ENCODE measurements at places on chromosomes 11 and 22.
A peak's percentile ranks its signal among the peaks of the same experiment; 100 is the strongest.

- no peak for DNase-seq
Measured at GRCh38 chr22:41963453-41964111, 5.7 kb upstream of the SEPTIN3 start.

DNA sequence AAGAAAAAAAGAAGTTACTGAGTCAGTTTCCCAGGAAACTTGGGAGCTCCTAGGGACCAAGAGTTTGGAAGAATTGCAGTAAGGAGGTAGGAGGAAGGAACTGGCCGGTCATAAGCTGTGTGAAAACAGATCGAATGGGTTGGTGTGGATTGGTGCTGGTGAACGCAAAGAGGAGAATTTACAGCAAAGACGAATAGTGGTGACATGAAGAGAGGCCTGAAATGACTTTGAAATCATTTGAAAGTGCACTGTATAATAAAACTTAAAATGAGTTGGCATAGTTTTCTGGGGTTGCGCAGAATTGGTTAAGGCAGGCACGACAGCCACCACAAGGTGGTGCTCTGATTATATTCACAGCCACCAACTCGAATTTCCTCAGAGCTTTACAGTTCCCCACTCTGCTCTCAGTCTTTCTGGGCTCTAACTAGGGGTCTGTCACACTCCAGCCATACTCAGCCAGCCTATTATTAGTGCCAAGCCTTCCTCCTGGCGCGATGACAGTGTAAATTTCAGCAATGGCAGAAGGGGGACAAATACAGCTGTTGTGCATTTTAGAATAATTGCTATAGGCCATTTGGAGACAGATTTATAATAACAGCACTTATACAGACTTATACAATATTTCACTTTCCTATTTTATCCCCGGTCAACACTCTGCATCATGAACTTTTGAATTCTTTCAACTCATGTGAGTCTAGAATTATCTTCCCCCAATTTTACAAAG is 8.3 kb upstream of the HTR3B start:
- DNase-seq = peak; percentile 34

DNA sequence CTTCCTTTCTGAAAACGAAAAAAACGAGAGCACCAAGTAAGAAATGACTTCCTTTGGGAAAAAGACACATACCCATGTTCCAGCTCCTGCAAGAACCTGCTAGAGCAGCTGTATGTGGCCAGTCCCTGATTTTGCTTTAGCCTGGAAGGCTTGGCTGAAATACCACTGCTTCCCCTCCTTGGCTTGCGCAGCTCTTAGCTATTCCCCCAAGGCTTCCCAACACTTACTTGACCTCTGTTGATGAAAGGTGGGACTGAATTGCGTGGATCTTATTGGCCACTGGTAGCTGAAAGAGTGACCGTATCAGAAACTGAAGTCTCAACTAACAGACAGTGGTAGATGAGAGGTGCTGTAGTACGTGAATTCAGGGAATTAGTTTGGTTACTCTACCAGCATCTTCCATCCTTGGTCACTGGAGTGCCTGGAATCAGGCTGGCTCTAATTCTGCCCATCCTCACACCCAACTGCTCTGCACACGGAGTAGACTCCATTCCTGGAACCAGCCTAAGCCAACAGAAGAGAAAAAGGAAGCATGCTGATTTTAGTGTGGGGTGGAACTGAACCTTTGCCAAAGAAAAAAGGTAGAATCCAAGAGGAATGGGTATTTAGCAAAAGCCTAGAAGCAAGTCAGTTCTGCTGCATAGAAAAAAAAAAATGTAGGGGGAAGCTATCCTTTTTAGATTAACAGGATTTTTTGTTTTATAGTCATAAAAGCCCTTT is 73.8 kb upstream of the CRTAM start:
- DNase-seq = no peak

GRCh38 chr11:6682591-6682935 is 577 bp downstream of the MRPL17 start:
- no peak for DNase-seq

GRCh38 chr22:50572965-50573364 is 5.3 kb downstream of the CPT1B start:
- DNase-seq = no peak

DNA sequence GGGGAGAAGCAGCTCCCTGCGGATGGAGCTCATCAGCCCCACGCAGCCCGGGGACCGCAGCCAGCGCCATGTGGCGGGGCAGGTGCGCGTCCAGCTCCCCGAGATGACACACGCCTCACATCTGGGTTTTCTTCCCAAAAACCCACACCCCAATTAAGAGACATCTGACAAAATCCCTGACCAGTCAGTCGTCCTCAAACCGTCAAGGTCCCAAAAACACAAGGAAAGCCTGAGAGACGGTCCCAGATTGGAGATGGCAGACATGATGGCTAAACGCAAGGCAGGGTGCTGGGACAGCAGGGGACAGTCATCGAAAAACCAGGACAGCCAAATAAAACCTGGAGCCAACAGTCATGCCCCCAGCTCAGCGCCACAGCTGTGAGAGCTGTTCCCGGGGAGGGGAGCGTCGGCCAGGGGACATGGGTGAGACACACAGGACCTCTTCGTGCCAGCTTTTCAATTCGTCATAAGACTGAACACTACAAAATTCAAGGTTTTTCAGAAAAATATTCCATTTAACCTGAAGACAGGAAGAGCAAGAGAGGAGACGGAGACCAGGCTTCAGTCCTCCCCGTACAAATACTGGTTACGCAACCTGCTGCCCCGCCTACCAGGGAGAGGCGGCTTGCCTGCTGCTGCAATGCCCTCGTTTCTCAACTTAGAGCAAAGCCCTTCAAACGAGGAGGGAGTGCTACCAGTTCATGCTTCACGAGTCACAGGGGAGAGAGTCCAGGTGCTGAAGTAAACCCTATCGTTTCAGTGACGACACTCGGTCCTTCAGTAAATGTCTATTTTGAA is 10.5 kb downstream of the TOLLIP start:
- peak; percentile 20 for DNase-seq

DNA sequence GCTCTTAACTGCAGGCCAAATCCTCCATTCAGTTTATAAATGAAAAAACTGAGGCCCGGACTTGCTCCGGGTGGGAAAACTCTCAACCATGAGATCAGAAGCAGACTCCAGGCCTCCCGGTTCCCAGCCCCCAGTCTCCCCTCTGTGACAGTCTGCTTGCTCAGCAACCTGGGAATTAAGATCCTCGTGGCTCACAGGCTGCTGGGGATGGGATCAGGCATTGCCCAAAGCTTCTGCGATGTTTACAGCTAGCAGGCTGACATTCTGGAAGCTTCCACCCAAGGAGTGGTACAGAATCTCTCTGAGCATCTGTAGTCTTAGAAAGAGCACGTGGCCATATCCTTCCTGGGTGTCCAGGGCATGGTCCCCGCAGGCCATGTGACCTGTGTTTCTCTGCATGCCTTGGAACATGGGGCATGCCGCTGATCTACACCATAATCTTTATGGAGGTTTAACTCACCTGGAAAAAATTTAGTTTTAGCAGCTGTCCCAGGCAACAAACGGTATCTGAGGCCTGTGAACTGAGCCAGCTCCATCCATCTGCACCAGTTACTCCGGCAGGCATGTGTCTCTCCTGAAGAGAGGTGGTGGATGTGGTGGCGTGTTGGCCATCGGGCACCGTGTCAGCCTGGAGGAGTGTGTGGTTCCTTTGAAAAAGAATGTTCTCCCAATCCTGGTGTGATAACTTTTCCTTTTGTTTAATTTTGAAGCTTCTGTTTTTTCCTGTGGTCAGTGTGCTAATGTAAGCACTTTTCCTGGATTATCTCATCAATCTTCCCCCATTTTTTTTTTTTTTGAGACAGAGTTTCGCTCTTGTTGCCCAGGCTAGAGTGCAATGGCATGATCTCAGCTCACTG is 7.9 kb downstream of the FBLN1 start:
- DNase-seq = peak; percentile 21

DNA sequence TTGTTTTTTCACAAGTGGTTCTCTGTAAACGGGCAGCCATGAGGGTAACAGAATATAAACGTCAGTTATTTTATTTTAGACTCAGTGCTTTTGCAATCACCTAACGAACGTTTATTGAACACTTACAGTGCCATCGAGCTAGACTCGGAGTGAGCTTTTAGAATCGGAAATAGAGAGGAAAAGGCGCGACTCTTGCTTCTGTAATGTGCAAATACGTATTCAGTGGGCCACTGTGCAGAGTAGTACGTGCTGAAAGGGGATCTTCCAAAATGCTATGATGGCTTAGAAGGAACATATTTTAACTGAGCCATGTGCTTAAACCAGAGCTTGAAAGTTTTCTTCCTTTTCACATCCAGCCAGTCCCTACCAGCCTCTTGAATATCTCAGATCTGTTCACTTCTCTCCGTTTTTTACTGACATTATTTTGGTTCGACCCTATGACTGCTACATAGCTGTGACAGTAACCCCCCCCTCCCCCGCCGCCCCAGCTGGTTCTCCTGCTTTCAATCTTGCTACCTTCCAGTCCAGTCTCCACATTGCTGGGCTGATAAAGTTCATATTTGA is 468 bp downstream of the DDIAS start:
- no peak for DNase-seq

- DNase-seq = peak; percentile 64
Measured at GRCh38 chr11:17014833-17015626, 816 bp upstream of the PLEKHA7 start.

- DNase-seq = no peak
Measured at GRCh38 chr11:34205326-34206035, 100.1 kb downstream of the NAT10 start.

DNA sequence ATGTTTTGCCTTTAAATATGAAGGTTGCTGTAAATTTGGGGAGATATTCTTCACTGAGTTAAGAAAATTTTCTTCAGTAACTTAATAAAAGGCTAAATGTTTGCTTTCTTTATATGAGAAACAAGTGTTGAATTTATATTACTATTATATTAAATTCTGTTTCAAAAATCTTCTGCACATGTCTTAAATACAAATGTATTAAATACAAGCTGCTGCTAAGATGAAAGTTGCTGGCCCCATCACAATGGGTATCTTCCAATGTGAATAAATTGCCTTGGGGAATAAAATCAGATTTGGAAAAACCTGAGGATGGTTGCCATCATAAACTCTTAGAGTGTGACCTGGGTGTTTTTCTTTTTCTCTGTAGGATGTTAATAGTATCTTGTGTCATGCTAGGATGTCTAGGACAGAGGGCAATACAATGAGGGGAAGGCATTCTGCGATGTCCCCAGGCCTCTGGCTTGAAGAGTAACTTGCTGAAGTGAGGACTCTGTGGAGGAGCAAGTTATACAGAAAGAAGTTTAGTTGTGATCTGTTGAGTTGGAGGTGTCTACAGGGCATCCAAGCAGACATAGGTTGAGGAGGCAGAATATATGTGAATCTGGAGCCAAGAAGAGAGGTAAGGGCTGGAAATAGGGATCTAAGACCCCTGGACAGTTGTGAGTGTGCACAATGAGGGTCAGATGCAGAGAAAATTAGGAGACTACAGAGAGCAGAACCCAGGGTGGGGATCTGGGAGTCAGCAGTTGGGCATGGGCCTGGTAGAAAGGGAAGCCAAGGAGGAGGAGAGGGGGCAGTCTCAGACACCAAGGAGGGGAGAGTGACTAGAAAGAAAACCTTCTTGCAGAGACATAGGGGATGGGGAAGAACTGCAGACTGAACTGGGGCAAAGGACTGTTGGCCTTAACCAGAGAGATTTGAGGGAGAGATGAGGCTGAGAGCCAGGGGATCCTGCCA is 4.8 kb downstream of the IGLL5 start:
- DNase-seq = no peak

GRCh38 chr11:73866586-73866996 is 10.1 kb downstream of the COA4 start:
- DNase-seq = peak; percentile 98

- peak; percentile 74 for DNase-seq
Measured at GRCh38 chr11:111978028-111978771, 41.1 kb downstream of the DIXDC1 start.

DNA sequence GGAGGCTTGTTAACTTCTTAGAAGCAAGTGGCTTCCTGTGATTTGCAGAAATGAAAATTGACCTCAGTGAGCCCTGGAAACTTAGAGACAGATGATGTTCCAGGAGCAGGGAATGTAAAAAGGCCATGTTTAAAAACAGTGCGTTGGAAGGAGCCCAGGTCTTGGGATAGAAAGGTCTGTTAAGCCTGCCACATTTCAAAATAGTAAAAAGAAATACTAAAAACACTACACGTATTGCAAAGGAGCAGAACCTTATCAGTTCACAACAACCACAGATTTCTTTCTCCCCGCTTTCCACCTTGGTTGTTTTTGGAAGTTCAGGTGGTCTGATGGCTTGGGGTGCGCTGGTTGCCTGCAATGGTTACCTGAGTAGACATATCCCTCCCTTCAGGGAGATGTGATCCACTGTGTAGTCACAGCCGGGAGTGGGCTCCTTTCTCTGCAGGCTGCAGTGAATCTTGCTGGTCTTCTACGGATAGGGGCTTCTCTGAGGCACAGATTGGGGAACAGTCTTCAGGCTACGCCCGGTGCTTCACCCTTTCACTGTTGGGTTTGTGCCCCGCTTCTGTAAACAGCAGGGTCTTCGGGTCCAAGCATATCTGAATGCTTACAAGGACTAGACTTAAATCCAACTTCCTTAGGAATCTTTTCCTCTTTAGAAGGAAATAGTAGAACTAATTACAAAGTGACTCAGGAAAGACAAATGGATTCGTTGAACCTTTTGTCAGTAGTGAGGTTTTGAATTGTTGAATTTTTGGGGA is 1.9 kb downstream of the TEAD1 start:
- peak; percentile 48 for DNase-seq

DNA sequence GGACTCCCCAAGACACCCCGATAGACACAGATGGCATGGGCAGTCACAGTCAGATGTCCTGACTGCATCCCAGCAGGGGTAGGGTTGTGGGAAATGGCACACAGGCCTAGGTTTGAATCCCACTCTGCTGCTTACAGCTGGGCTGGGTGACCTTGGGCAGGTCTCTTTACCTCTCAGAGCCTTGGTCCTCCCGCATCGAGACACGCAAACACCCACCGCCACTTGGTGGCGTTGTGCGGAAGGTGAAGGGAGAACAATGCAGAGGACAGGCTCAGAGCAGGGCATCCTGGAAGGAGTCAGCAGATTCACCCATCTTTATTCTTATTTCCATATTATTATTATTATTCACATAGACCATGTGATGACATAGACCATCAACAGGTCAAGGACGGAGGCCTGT is 140.5 kb downstream of the MIAT start:
- DNase-seq = no peak

GRCh38 chr11:61626580-61627380 is 45.9 kb upstream of the SYT7 start:
- no peak for DNase-seq

DNA sequence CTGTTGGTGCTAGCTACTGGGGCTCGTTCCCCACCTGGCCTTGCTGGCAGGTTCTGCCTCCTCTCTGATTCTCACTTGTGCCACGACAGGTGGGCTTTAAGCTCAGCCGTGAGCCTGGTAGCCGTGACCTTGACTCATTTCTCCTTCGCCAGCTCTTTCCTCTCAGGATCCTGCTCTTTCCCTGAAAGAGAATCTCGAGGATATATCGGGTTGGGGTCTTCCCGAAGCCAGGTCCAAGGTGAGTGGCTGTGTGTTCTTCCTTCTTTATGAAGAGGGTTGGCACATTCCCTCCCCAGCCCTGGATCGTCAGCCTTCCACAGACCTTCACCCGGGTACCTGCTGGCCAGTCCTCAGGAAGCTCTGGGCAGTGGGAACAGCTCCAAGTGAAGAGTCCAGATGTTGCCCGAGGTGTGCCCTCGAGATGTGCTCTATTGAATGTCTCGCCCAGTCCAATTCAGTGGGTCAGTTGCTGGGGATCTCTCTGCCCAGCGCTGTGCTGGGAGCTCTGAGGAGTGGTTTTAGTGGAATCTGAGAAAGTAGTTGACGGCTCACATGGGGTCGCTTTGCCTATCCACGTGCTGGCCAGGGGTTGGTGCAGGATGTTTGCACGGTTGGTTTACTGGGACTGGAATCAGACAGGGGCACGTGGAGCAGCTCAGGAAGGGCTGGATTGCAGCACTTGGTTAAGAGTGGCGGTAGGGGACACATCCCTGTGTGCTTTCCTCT is 1.4 kb downstream of the ZNF74 start:
- DNase-seq = no peak

GRCh38 chr22:36366291-36366708 is 21.5 kb downstream of the MYH9 start:
- DNase-seq = peak; percentile 69

Measured in HCEC 1CT (cell line).